CD4-positive, alpha-beta memory T cell (primary cell): ENCODE measurements at places on chromosomes 13 and 19. TPM values are rescaled to one million over a fixed set of nuclear protein-coding genes. Genes with fewer than 3 reads are reported as not detected.

GRCh38 chr13:45446181-45446580 is 18.6 kb upstream of the COG3 start:
- H3K4me1 ChIP-seq: peaks cover 7% of the 10 kb centered on the region
- no peaks in the 10 kb centered on the region for H3K27me3 ChIP-seq
- no peak for DNase-seq
- H3K27ac ChIP-seq: no peak overlapping the region
- H3K4me3 ChIP-seq: no peak overlapping the region
- H3K36me3 ChIP-seq: no peaks in the 10 kb centered on the region

- DNase-seq: no peak
- no peaks in the 10 kb centered on the region for H3K27me3 ChIP-seq
- H3K4me1 ChIP-seq: peaks cover 4% of the 10 kb centered on the region
- H3K36me3 ChIP-seq: no peaks in the 10 kb centered on the region
- no peak overlapping the region for H3K4me3 ChIP-seq
These were observed 13.0 kb upstream of the LCP1 start for GRCh38 chr13:46195016-46195415.

- DNase-seq: no peak
- no peaks in the 10 kb centered on the region for H3K27me3 ChIP-seq
- no peaks in the 10 kb centered on the region for H3K4me1 ChIP-seq
- no peak overlapping the region for H3K4me3 ChIP-seq
These were observed 106.1 kb downstream of the DHRS12 start for GRCh38 chr13:51697855-51698254.

The KLK15 gene
- not detected for total RNA-seq

- no peaks in the 10 kb centered on the region for H3K36me3 ChIP-seq
- DNase-seq: no peak
- no peaks in the 10 kb centered on the region for H3K27me3 ChIP-seq
- no peaks in the 10 kb centered on the region for H3K4me1 ChIP-seq
- no peak overlapping the region for H3K27ac ChIP-seq
- H3K4me3 ChIP-seq: no peak overlapping the region
These were observed 102.0 kb downstream of the ERCC5 start for GRCh38 chr13:102947745-102948405.

The LACC1 gene
- total RNA-seq: 5.0 TPM

The KIR2DL4 gene
- total RNA-seq: not detected

The PPP1R13L gene
- total RNA-seq: 10.3 TPM

The ASPDH gene
- not detected for total RNA-seq

The LRP3 gene
- total RNA-seq: not detected

- no peak for DNase-seq
- H3K4me1 ChIP-seq: no peaks in the 10 kb centered on the region
- H3K36me3 ChIP-seq: no peaks in the 10 kb centered on the region
- H3K27me3 ChIP-seq: no peaks in the 10 kb centered on the region
- H3K27ac ChIP-seq: no peak overlapping the region
These were observed 5.2 kb upstream of the PLIN4 start for GRCh38 chr19:4523306-4524110.

GRCh38 chr13:34678154-34678553 is 263.9 kb upstream of the NBEA start:
- no peaks in the 10 kb centered on the region for H3K27me3 ChIP-seq
- no peaks in the 10 kb centered on the region for H3K36me3 ChIP-seq
- H3K27ac ChIP-seq: no peak overlapping the region
- H3K4me1 ChIP-seq: no peaks in the 10 kb centered on the region
- no peak for DNase-seq
- H3K4me3 ChIP-seq: no peak overlapping the region

The S1PR2 gene
- total RNA-seq: 9.0 TPM

The MBD3L3 gene
- total RNA-seq: not detected

DNA sequence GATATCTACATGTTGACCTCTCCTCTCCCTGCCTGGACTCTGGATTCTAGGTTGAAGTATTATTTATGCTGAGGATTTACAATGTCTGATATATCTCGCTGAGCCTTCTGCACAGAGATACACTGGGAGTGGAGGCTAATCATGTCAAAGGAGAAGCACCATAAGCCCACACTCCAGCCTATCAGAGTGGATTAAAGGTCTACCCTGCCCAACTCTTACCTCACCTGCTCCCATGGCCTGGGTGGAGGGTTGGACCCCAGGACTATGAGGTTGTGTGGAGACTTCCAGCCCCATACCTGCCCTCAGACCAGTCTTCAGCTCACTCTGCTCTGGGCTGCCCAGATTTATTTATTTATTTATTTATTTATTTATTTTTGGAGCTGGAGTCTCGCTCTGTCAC is 15.4 kb downstream of the OR10H4 start:
- DNase-seq: no peak
- no peak overlapping the region for H3K27ac ChIP-seq
- no peak overlapping the region for H3K4me3 ChIP-seq
- H3K27me3 ChIP-seq: no peaks in the 10 kb centered on the region

GRCh38 chr13:80274643-80275042 is 66.3 kb downstream of the SPRY2 start:
- H3K27me3 ChIP-seq: no peaks in the 10 kb centered on the region
- no peaks in the 10 kb centered on the region for H3K36me3 ChIP-seq
- no peak overlapping the region for H3K27ac ChIP-seq
- H3K4me3 ChIP-seq: no peak overlapping the region
- no peak for DNase-seq
- no peaks in the 10 kb centered on the region for H3K4me1 ChIP-seq
